ENCODE measurements at places on chromosomes 1 and 21. TPM values are rescaled to one million over a fixed set of nuclear protein-coding genes. Genes with fewer than 3 reads are reported as not detected.

Gene INKA2
- total RNA-seq = 5.3 TPM

Gene ARHGEF2
- total RNA-seq = 110 TPM

Gene C2CD4D
- total RNA-seq = not detected

Gene PGLYRP4
- total RNA-seq = not detected

DNA sequence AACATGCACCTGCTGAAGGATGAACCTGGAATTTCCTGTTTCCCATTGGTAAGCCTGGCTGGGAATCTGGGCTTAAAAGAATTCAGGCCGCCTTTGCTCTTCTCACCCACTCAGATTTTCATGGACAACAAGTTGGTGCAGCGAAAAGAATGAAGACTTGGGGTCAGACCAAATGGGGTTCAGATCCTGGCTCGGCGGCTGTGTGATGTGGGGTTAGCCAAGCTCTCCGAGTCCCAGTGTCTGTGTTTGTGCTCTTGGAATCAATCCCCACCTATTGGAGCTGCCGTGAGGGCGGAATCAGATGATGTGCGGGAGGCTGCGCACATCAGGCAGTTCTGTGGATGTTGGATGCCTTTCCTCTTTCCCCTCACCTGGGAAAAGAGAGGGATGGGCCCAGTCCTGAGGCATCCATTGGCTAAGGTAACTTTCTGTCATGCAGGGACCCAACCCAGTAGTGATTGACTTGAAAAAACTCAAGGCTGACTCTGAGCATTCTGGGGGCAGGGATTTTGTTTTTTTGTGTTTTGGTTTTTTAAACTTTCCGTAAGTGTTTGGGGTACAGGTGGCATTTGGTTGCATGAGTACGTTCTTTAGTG, 228.3 kb downstream of the KAZN start:
- no peaks in the 10 kb centered on the region for H3K36me3 ChIP-seq
- DNase-seq = no peak
- no peak overlapping the region for H3K4me3 ChIP-seq
- no peaks in the 10 kb centered on the region for H3K4me1 ChIP-seq
- H3K27me3 ChIP-seq = no peaks in the 10 kb centered on the region
- H3K27ac ChIP-seq = no peak overlapping the region

- no peaks in the 10 kb centered on the region for H3K27me3 ChIP-seq
- H3K36me3 ChIP-seq = peaks cover 6% of the 10 kb centered on the region
- no peak overlapping the region for H3K27ac ChIP-seq
- no peak overlapping the region for H3K4me3 ChIP-seq
- DNase-seq = no peak
Measured at GRCh38 chr21:41245509-41246135, 71.0 kb upstream of the FAM3B start.

GRCh38 chr1:179876300-179876715, 1.3 kb downstream of the TOR1AIP2 start:
- peak; percentile 56 for DNase-seq
- H3K36me3 ChIP-seq = peaks cover 2% of the 10 kb centered on the region
- no peaks in the 10 kb centered on the region for H3K27me3 ChIP-seq
- peak overlapping the region; percentile 56 for H3K27ac ChIP-seq
- H3K4me1 ChIP-seq = peaks cover 18% of the 10 kb centered on the region

DNA sequence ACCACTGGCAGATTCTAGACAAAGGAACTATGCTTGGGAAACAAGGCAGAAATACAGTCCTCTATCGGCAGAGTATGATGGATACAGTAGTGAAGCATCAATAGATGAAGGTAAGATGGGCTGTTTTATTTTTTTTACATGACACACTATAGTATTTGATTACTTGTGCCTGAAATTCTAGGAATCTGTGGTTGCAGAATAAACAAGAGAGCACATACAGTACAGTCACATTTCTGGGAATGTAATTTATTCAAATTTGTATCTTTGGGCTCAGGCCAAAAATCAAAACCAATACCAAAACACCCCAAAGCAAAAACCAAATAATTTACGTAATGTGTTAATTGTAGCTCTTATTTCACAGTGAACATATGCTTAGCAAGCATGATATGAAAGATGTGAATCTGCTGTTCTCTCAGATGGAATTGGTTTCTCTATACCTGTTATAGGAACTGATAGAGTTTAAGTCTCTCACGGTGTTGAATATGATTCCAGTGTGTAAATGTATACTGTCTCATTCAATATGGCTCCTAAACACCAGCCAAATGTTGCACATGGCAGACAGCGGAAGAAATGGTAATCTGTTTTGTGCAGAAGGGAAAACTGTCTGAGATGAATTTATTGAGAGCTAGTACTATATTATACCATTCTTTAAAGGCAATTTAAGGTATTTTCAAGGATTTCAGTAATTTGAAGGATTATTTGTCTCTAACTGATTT, 83.3 kb downstream of the SYT14 start:
- H3K4me1 ChIP-seq = no peaks in the 10 kb centered on the region
- H3K36me3 ChIP-seq = no peaks in the 10 kb centered on the region
- peaks cover 3% of the 10 kb centered on the region for H3K27me3 ChIP-seq
- DNase-seq = no peak

- H3K4me1 ChIP-seq = peaks cover 11% of the 10 kb centered on the region
- no peak for DNase-seq
Measured at GRCh38 chr1:157110686-157111085, 11.1 kb upstream of the ETV3L start.

DNA sequence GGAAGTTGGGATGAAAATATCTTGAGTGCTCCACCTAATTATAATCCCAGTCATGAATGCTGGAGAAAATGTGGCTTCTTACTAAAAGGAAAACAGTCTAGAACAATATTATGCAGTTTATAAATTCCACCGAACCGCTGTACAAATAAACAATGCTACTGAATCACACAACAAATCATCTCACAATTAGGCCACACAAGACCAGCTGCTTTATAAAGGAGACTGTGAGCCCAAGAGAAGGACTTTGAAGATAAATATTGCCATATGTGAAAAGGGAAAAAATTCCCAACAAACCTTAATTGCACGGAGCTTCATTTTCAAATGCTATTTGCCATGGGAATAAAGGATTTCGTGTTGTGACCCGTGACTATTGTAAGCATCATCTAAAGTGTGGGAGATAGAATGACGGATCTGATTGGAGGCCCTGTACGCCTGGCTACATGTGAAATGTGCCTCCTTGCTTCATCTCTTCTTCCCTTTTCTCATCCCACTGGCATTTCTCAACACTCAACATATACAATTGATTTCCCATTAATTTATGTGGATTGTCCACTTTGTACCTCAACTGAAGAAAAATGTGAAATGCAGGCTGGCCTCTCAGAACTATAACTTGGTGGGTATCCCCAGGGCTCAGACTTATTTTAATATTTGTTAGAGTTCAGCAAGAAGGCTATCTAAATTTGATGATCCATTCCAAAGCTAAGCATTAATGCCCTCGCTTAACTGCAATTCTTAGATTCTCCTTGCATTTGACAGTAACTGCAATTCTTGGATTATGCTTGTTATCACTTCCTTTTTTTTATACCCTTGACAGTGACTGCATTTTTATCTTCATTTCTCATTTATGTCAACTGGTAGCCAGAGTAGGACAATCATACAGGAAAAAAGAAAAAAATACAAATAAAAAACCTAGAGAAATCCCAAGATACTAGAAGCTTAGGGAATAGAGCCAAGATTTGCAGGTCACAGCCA, 122.3 kb downstream of the TGFB2 start:
- no peaks in the 10 kb centered on the region for H3K36me3 ChIP-seq
- H3K27me3 ChIP-seq = no peaks in the 10 kb centered on the region
- peaks cover 20% of the 10 kb centered on the region for H3K4me1 ChIP-seq
- H3K27ac ChIP-seq = no peak overlapping the region

DNA sequence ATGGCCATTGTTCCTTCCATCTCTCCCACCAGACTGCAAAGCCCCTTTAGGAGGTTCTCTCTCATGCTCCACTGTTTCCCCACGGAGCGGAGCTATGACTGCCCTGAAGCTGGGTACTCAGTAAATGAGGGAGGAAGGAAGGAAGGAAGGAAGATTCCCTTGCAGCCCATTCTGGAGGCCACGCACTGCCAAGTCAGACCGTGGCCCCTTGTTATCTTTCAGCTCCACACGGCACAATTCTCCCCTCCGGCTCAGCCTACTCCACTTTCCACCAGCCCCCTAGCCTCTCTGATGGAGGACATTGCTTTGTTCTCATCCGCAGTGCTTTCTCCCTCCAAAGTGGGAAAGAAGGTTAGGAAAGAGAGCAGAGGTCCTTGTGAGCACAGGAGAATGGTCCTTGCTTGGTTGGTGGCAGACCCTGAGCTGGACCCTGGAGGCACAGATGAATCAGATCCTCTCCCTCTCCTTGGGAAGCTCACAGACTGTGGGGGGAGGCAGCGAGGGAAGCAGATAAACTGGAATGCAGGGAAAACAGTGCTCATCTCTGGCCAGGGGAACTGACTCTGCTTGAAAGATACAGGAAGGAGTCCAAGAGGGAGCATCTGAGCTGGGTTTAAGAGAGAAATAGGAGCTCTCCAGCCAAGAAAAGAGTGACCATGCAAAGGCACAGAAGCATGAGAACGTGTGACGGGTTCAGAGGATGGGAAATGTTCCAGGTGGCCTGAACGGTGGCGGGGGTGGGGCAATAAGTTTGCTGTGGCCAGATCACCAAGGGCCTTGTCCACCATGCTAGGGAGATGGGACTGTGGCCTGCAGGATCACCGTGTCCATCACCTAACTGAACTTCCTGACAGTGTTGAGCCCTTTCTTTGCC, 52.6 kb downstream of the GLIS1 start:
- H3K36me3 ChIP-seq = no peaks in the 10 kb centered on the region
- no peak overlapping the region for H3K4me3 ChIP-seq
- H3K27ac ChIP-seq = no peak overlapping the region
- H3K27me3 ChIP-seq = peaks cover 30% of the 10 kb centered on the region
- no peaks in the 10 kb centered on the region for H3K4me1 ChIP-seq
- no peak for DNase-seq

DNA sequence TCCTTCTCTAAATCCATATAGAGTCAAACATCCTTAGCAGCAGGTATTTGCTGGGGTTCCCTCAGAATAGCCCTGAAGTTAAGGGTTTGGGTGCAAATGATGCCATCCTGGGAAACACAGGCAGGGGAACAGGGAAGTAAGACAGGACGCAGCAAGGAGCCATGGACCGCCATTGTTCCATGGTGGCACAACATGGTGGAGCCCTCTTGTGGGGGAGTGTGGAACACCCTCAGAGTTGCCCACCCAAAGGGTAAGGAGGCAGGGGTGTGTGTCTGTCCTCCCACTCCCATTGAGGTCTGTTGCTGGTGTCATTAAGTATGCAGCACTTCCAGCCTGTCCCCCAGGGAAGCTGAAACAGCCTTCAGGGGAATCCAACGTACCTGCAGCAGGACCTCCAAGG, 20.4 kb upstream of the RCAN1 start:
- H3K4me3 ChIP-seq = no peak overlapping the region
- no peaks in the 10 kb centered on the region for H3K36me3 ChIP-seq
- no peaks in the 10 kb centered on the region for H3K4me1 ChIP-seq
- H3K27ac ChIP-seq = no peak overlapping the region
- DNase-seq = no peak

DNA sequence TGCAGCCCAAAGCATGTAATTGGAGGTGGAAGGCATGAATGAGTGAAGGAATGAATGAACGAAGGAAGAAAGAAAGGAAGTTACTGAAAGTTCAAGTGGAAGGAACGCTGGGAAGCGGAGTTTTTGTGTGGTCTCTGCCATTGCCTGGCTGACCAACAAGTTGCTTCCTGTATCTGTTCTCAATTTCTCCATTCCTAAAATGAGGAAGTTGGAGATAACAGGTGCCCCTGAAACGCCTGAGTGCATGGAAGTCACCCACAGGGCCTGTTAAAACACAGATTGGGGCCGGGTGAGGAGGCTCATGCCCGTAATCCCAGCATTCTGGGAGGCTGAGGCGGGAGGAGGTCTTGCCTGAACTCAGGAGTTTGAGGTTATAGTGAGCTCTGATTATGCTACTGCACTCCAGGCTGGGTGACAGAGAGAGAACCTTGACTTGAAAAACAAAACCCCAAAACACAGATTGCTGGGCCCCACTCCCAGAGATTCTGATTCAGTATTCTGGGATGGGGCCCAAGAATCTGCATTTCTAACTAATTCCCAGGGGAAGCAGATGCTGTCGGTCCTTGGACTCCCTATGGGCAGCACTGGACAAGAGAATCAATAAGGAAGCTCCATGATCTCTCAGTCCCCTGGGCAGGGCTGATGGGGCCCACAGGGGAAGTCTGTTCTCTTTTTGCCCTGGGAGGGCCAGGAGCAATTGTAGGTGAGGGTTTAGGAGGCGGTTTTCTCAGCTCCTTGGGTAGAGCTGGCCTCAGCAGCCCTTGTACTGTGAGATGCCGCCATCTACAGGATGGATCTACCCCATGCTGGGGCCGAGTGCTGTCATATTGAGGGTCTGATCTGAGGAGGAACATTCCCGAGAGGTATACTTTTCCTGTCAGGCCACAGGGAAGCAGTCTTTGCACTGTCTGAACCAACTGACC, 3.3 kb upstream of the CNR2 start:
- H3K27me3 ChIP-seq = no peaks in the 10 kb centered on the region
- no peaks in the 10 kb centered on the region for H3K36me3 ChIP-seq
- no peaks in the 10 kb centered on the region for H3K4me1 ChIP-seq
- H3K4me3 ChIP-seq = no peak overlapping the region
- DNase-seq = peak; percentile 44

- no peaks in the 10 kb centered on the region for H3K27me3 ChIP-seq
- no peak overlapping the region for H3K4me3 ChIP-seq
- H3K4me1 ChIP-seq = peaks cover 28% of the 10 kb centered on the region
Measured at GRCh38 chr1:31596737-31597097, 20.4 kb downstream of the TINAGL1 start.

DNA sequence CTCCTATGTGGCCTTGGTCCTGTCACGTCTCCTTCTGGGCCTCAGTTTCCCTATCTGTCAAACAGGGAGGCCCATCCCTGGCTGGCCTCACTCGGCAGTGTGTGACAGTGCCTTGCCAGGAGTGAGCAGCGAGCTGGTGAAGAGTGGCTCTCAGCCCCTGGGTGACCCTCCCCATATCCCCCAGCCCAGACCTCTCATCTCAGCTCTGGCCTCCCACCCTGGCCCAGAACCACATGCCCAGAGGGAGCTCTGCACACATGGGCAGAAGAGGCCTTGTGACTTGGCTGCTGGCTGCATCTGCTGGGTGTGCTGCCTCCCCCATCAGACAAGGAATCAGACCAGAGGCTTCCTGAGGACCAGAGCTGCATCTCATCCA, 19.5 kb upstream of the PADI1 start:
- H3K36me3 ChIP-seq = no peaks in the 10 kb centered on the region
- no peaks in the 10 kb centered on the region for H3K4me1 ChIP-seq
- DNase-seq = no peak
- peaks cover 2% of the 10 kb centered on the region for H3K27me3 ChIP-seq

- H3K4me1 ChIP-seq = no peaks in the 10 kb centered on the region
- no peak overlapping the region for H3K27ac ChIP-seq
- no peaks in the 10 kb centered on the region for H3K27me3 ChIP-seq
- H3K36me3 ChIP-seq = no peaks in the 10 kb centered on the region
- no peak for DNase-seq
Measured at GRCh38 chr1:115373305-115373704, 35.3 kb upstream of the NGF start.

- H3K4me3 ChIP-seq = peak overlapping the region; percentile 66
- H3K27ac ChIP-seq = peak overlapping the region; percentile 48
- peaks cover 26% of the 10 kb centered on the region for H3K36me3 ChIP-seq
Measured at GRCh38 chr1:155052439-155053395, 1.6 kb downstream of the ADAM15 start.

GRCh38 chr1:61227857-61228550, 145.6 kb downstream of the NFIA start:
- no peaks in the 10 kb centered on the region for H3K27me3 ChIP-seq
- H3K4me1 ChIP-seq = no peaks in the 10 kb centered on the region
- no peak overlapping the region for H3K4me3 ChIP-seq
- H3K27ac ChIP-seq = no peak overlapping the region

GRCh38 chr1:198121056-198121826, 35.6 kb upstream of the NEK7 start:
- H3K27me3 ChIP-seq = no peaks in the 10 kb centered on the region
- DNase-seq = peak; percentile 58
- H3K4me1 ChIP-seq = peaks cover 44% of the 10 kb centered on the region

Measured in endothelial cell of umbilical vein (primary cell).